ENCODE measurements at places on chromosomes 2 and 18.

DNA sequence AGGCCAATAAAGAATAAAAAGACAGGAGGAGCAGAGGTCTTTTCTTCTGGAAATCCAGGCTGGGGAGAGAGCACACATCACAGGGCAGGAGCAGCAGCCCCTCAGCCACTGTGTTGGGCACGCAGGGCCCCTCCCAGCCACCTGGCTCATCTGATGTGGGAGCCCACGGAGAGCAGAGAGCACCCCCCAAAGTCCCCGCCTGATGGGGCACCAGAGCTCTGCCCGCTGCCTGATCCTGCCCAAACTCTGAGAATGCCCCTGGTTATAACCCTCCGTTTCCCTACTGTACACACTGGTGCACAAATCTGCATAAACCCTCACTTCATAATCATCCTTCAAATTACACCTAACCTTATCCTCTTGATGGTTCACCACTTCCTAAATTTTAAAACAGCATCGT, 111.3 kb downstream of the HDAC4 start:
- DNase-seq, result no peak

DNA sequence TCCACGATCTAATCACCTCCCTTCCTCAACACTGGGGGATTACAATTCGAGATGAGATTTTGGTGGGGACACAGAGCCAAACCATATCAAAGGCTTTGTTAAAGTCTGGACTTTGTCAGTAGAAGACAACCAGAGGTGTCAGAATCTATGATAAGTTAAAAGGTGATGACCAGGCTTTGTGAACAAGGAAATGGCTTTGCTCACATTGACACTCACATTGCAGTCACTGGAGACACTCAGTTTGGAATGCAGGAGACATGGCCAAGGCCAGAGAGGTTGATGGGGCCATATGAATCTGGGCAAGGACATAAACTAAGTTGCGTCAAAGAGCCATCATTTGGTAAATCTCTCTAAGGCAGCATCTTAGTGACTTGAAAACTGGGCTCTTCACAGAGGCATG, 678.2 kb upstream of the FSHR start:
- no peak for DNase-seq

- no peak for DNase-seq
Observed at GRCh38 chr2:187774551-187775071, 220.4 kb upstream of the TFPI start.

DNA sequence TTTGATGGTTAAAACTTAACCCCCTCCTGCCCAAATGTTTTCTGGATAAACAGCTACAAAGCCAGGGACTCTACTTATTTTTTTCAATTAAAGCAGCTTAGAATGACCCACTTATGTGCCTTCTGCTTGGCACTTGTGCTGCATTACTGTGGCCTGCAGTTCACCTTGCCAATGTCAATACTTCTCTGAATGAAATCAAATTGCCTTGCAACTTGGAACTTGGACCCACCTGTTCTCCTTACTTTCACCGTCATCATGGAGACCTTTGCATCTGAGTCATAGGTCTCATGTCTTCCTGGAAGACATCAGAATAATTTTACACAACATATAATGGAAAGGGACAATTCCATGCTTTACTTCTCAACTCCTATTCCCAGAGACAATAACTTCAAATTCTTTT, 92.1 kb upstream of the FHL2 start:
- DNase-seq, result no peak

DNA sequence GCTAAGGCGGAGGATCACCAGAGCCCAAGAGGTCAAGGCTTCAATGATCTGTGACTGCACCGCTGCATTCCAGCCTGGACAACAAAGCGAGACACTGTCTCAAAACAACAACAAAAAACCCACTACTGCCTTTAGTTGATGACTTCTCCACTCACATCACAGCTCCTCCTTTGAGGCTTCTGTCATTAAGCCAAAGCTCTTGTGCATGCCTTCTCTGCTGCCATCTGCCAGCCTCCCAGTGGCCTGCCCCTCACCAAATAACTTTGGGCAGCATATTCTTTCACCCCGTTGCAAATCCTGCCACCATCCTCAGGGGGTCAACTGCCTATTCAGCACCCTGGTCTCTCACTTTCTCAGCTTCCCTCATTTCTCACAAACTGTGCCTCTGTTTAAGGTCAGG, 27.5 kb downstream of the OSBPL1A start:
- DNase-seq, result no peak
